ENCODE measurements at places on chromosomes 4 and X. TPM values are rescaled to one million over a fixed set of nuclear protein-coding genes. Genes with fewer than 3 reads are reported as not detected.

The KIAA1210 gene
- under 0.01 TPM for total RNA-seq

The CYBB gene
- 4.2 TPM for total RNA-seq

The MAGEA2 gene
- not detected for total RNA-seq

The PLP1 gene
- total RNA-seq, result 10.1 TPM

The SPANXB1 gene
- not detected for total RNA-seq
